Brain pericyte (primary cell): ENCODE measurements at places on chromosomes 5 and 9.

GRCh38 chr9:35905912-35906679 is at the start of gene HRCT1:
TSS of gene HRCT1 (plus strand) at chr9:35906202. CDS start at chr9:35906288, 86 bp downstream.
- peak; percentile 86 for DNase-seq

DNA sequence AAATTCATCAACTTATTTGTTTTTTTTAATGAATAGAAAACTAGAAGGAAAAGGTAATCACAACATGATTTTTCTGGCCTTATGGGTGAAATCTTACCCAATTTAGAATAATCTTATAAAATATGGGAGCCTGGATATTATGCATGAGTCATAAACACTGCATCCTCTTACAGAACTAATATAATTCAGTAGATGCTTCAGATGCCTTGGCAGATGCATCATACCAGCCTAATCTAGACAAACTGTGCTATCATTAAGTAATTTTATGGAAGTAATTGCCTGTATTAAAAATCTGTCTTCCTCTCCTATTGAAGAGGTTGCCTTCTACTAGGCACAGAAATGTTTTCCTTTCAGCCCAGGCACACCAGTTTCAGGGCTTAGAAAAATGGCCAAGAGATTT is 2384.6 kb upstream of the WWC1 start:
- DNase-seq, result no peak

GRCh38 chr9:75715360-75715759 is 175.1 kb upstream of the PCSK5 start:
- DNase-seq, result peak; percentile 18

DNA sequence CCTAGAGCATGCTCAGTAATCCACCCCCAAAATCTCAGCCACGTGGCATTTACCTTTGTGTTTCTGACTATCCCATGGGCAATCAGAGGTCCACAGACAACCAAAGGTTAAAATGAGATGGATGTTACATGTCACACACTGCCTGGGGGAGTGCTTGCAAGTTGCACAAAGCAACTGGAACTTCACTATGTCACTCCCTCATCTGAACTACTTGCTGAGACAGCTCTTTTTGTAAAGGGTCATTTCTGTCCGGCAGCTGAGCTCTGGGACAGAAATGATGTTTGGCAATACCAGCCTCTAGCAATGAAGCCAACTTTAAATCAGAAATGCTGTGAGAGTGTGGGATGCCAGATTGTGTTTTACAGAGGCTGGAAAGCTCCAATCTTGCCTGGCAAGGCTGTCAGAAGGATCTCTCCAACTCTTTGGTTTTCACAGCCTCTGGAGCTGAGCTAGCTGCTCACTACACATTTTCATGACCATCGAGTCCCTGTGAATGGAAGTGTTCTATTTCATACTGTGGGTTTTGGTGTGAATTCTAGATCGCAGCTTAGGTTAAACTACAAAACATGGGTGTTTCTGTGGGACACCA is 66.3 kb upstream of the TMEM215 start:
- DNase-seq, result no peak

- DNase-seq, result no peak
Observed at GRCh38 chr5:172797771-172798191, 26.8 kb upstream of the DUSP1 start.

DNA sequence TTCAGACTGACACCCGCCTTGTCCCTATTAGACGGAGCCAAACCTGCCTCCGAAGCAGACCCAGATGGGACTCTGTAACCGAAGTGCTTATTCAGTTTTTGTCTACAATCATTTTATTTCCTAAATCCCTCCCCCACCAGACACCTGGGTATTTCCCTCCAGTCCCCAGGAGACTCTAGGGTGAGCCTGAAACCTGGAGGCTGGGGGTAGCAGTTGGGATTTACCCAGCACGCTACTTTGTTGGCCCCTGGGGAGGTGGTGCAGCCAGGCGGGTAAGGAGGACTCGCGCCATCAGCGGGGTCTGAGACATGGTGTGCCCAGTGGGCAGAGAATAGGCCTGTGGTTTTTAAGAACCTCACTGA is 1.3 kb upstream of the LHX2 start:
- no peak for DNase-seq

GRCh38 chr5:115069087-115069968 is 100.4 kb downstream of the TRIM36 start:
- no peak for DNase-seq

- no peak for DNase-seq
Observed at GRCh38 chr5:1926071-1926440, 43.3 kb upstream of the IRX4 start.

DNA sequence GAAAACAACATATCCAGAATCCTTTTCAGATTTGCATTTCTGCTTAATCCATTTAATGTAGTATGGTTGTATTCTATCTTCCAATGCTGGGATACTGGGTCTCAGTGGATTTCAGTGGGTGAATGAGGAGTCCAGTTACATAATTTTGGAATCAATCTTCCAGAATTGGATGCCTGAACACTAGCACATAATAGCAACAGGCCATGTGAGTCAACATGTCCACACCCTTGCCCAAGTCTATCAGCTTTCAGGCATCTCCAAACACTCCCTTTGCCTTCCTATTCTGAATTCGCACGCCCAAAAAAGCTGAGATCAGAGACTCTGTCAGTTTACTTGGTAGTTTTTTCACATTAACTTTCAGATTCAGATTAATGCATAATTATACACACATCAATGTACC is 202.6 kb downstream of the TSSK1B start:
- DNase-seq, result no peak

DNA sequence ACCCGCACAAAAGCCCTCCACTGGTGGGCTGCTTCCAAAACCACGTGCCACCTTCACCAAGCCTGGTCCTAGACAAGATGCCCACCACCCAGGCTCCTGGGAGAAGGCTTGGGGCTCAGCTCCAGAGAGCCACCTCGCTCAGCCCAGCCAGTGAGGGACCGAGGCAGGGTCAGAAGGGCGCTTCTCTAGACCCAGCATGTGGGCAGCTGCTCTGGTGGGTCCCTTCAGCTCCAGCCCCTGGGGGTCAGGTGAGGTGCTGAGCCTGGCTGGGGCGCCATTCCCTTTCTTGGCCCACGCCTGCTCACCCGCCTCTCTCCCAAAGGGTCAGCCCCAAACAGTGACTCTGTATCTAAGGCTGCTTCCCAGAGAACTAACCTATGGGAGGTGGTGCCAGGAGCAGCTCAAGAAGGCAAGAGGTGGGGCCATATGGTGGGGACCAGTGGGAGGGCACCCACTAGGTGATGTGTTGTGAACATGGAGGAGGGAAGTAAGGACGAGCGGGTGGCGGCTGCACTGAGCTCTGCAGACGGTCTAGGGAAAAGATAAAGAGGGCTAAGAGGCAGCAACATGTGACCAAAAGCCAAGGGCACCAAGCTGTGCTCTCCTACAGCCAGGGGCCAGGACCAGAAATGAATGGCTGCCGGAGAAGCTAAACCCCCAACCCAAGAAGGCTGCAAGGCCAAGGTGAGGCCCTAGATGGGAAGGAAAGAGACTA is 79.3 kb downstream of the CAMSAP1 start:
- DNase-seq, result no peak

GRCh38 chr5:80935811-80936385 is 24.3 kb upstream of the RASGRF2 start:
- no peak for DNase-seq

GRCh38 chr5:31701642-31702299 is 62.8 kb downstream of the PDZD2 start:
- no peak for DNase-seq

DNA sequence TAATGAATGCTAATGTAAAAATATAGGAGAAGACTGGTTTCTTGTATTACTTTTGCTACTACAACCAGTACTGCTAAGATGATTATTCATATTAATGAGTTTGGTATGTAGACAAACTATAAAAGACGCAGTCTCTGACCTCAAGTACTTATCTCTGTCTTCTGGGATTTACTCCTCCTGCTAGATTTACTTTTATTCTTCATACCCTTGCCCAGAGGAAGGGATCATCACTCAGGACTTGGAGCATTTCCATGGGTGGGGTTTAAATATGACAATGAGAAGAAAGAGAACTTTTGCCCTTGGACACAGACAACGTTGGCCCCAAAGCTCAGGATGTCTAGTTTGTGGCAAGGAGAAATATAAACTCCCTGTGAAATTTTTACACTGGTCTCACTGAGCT is 126.1 kb downstream of the BNC2 start:
- DNase-seq, result no peak

DNA sequence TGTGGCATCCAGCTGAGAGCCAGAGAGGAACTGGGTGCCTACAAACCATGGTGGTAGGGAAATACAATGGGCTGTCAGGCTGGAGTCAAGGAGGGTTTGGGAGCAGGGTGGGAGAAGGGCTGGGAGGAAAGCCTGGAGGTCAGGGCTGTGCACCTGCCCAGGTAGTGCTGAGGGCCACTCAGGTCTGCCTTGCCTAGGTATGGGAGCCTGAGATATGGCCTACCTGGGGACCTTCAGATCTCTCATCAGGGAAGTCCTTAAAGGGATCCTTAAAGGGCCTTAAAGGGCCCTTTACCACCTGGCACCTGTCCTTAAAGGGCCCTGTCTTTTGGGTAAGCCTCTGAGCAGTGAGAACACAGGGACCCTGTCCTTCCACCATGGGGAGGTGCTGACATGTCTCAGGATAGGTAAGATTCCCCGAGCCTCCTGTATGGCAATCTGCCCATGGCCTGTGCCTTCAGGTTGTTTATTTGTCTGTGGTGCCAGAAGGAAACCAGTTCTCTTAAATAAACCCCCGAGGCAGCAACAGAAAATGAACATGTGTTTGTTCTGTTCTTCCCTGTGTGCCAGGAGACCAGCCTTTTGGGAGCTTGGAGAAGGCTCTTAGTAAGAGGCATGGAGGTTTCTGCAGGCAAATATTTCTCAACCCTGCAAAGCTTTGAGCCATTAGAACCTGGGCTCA is 23.3 kb downstream of the SLC25A48 start:
- DNase-seq, result no peak

DNA sequence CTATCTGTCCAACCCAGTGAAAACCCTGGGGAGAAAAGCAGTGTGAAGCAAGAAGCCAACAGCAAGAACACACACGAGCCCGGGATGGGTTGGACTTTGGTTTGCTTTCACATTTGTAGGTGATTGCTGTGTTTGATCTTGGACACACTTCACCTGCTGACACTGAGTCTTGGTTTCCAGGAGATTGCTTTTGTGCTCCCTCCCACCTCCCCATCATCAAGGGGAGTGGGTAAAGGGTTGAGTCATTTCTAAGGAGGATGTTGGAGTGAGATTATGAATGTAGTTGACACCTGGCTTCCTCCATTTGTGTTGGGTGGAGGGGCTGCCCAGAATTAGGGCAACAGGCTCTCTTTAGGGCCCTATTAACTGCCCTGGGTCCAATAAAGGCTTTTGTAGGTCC is 37.5 kb downstream of the ANKDD1B start:
- no peak for DNase-seq

GRCh38 chr5:53041071-53041692 is 52.0 kb downstream of the ITGA2 start:
- no peak for DNase-seq

- DNase-seq, result no peak
Observed at GRCh38 chr5:157331807-157332206, 65.9 kb downstream of the CYFIP2 start.

GRCh38 chr5:54602475-54602874 is 84.9 kb downstream of the SNX18 start:
- no peak for DNase-seq

DNA sequence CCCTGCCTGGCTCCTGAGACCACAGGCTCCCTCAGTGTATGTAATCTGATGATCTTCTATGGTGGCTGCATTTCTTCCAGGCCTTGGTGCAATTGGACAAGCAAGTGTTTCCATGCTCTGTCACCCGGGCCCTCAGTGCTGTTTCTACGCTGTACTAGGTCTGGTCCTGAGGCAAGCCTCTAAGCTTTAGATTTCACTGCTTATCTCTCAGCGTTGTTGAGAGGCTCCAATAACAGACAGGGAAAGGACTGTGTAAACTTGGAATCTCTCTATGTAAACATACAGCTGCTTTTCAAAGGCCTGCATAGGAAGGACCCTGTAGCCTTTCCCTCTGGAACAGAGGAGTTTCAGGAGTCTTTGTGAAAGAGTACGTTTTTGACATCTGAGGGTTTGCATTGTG is 38.6 kb upstream of the NFIB start:
- no peak for DNase-seq

DNA sequence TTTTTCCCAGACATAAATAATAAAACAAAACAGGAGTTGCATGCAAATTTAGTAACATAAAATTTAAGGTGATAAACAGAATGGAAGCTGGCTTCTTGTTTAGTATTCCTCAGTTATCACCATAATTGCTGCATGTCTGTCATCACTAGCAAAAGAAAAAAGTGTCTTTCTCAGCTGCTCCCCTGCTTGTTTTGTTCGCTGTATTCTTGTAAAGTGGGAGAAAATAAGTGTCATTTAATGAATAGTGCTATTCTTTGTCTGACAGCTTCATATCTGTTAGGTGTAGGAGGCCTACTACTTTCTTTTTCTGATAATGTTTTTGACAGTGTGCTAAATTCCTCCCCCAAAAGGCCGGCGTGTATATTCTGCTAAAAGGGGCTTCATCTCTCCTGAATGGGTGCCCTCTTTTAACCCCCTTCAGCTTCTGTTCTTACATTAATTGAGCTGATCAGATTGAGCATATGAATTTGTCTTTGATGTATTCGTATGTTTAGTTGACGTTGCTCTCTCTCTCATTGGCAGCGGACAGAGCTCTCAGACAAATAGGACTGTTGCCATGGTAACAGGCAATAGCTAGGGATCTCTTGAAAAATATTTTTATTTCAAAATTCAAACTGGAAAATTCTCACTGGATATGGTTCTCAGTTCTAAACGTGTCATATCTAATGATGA is 303.8 kb downstream of the KIAA0825 start:
- DNase-seq, result no peak

DNA sequence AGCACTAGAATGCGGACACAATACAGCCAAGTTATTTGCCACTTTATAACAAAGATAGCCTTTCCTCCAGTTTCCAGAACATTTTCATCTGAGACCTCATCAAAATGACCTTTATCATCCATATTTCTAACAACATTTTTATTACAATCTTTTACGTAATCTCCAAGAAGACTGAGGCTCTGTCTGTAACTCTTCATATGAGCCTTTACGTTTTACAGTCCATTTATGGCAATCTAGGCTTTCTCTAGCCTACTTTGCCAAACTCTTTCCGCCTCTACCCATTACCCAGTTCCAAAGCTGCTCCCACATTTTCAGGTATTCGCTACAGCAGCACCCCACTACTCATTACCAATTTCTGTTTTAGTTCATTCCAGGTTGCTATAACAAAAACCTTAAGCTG is 8.2 kb upstream of the SEMA5A start:
- no peak for DNase-seq

DNA sequence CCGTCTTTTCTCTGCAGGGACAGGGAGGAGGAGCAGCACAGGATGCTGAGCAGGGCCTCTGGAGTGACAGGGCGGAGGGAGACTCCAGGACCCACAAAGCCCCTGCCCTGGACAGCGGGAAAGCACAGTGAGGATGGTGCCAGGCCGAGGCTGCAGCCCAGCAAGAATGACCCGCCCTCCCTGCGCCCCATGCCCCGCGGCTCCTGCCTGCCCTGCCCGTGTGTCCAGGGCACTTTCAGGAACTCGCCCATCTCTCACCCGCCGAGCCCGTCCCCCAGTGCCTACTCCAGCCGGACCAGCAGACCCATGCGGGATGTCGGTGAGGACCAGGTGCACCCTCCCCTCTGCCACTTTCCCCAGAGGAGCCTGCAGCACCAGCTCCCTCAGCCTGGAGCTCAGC is 9.1 kb upstream of the EXOC3 start:
- no peak for DNase-seq
